GM23338 (cell line): ENCODE measurements at places on chromosomes 7 and 10. TPM values are rescaled to one million over a fixed set of nuclear protein-coding genes. Genes with fewer than 3 reads are reported as not detected.

- no peak for DNase-seq
- no peaks in the 10 kb centered on the region for H3K27me3 ChIP-seq
- no peaks in the 10 kb centered on the region for H3K4me1 ChIP-seq
- H3K4me3 ChIP-seq = no peak overlapping the region
- no peaks in the 10 kb centered on the region for H3K36me3 ChIP-seq
Measured at GRCh38 chr7:86558680-86559501, 84.8 kb upstream of the GRM3 start.

GRCh38 chr7:123787220-123788007 lies 38.6 kb upstream of the WASL start:
- H3K27me3 ChIP-seq = no peaks in the 10 kb centered on the region
- H3K27ac ChIP-seq = no peak overlapping the region
- no peak for DNase-seq
- H3K4me3 ChIP-seq = no peak overlapping the region
- no peaks in the 10 kb centered on the region for H3K36me3 ChIP-seq

DNA sequence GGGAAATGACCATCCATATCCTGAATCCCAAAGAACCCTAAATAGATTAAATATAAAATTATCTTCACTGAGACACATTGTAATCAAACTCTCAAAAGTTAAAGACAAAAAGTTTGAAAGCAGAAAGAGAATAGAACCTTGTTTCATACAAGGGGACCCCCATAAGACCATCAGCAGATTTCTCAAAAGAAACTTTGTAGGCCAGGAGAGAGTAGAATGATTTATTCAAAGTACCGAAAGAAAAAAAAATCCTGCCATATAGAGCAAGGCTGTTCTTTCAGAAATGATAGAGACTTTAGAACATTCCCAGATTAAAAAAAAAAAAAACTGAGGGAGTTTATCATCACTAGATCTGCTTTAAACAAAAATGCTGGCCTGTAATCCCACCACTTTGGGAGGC lies 34.8 kb upstream of the KLF14 start:
- H3K27ac ChIP-seq = no peak overlapping the region
- H3K36me3 ChIP-seq = peaks cover 2% of the 10 kb centered on the region
- DNase-seq = no peak
- H3K4me3 ChIP-seq = no peak overlapping the region

- no peaks in the 10 kb centered on the region for H3K27me3 ChIP-seq
- H3K4me1 ChIP-seq = no peaks in the 10 kb centered on the region
- DNase-seq = no peak
- no peak overlapping the region for H3K27ac ChIP-seq
Measured at GRCh38 chr7:3950249-3950648, 649.2 kb downstream of the SDK1 start.

GRCh38 chr7:14419531-14419930 lies 430.1 kb upstream of the ETV1 start:
- no peak for DNase-seq
- no peaks in the 10 kb centered on the region for H3K36me3 ChIP-seq
- no peaks in the 10 kb centered on the region for H3K27me3 ChIP-seq
- no peak overlapping the region for H3K27ac ChIP-seq
- no peak overlapping the region for H3K4me3 ChIP-seq

SEMA3A gene
- total RNA-seq = 46.4 and 54.5 TPM in 2 replicates

DNA sequence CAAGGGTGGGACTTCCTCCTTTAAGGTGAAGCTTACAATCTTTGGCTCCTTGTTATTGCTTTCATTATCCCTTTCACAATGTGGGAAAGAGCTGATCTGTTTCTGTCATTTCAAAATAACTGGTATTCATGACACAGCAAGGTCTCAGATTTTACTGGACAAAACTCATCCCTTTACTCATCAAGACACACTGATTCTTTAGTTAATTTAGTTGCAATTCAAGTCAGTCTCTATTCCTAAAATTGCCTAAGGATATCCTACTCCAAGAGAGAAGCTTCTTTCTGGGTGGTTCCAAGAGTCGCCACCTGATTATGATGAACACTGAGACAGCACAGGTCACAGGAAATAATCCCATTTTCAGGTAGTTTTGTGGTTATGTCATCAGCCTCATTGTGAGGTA lies 5.8 kb upstream of the PNLIPRP3 start:
- no peaks in the 10 kb centered on the region for H3K4me1 ChIP-seq
- no peak overlapping the region for H3K4me3 ChIP-seq
- no peak overlapping the region for H3K27ac ChIP-seq
- no peaks in the 10 kb centered on the region for H3K36me3 ChIP-seq
- no peaks in the 10 kb centered on the region for H3K27me3 ChIP-seq

DNA sequence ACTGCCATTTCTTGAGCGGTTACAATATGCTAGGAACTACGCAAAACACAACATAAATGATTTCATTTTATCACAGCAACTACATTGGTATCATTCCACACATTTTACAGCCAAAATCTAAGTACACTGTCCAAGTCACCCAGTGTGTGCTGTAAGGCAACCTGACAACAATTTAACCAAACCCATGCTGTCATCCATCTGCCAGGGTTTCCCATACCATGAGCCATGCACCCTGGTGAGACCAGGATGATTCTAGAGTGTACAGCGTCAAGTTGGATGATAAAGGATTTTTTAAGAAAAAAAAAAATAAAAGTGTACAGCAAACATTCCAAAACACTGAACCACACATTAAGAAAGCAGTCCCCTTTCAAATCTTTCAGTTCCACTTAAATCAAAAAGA lies 52.9 kb downstream of the PIK3AP1 start:
- no peak for DNase-seq
- no peak overlapping the region for H3K27ac ChIP-seq
- H3K4me1 ChIP-seq = no peaks in the 10 kb centered on the region

- H3K4me1 ChIP-seq = peaks cover 8% of the 10 kb centered on the region; the same call in 1 of the 2 replicates
- H3K4me3 ChIP-seq = no peak overlapping the region
- DNase-seq = peak; percentile 94
- no peaks in the 10 kb centered on the region for H3K27me3 ChIP-seq
- no peaks in the 10 kb centered on the region for H3K36me3 ChIP-seq
- no peak overlapping the region for H3K27ac ChIP-seq
Measured at GRCh38 chr7:38318803-38319416, 45.5 kb upstream of the TARP start.
